ENCODE measurements at places on chromosomes 12 and 14.

GRCh38 chr14:73722581-73722980 is 8.4 kb upstream of the PNMA1 start:
- DNase-seq = no peak

DNA sequence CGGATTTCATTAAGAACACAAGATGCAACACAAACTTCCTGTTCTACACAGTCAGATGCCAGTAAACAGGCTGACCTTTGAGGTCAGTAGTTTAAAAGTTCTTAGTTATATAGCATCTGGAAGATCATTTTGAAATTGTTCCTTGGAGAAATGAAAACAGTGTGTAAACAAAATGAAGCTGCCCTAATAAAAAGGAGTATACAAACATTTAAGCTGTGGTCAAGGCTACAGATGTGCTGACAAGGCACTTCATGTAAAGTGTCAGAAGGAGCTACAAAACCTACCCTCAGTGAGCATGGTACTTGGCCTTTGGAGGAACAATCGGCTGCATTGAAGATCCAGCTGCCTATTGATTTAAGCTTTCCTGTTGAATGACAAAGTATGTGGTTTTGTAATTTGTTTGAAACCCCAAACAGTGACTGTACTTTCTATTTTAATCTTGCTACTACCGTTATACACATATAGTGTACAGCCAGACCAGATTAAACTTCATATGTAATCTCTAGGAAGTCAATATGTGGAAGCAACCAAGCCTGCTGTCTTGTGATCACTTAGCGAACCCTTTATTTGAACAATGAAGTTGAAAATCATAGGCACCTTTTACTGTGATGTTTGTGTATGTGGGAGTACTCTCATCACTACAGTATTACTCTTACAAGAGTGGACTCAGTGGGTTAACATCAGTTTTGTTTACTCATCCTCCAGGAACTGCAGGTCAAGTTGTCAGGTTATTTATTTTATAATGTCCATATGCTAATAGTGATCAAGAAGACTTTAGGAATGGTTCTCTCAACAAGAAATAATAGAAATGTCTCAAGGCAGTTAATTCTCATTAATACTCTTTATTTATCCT is 13.5 kb downstream of the PTGER2 start:
- no peak for DNase-seq

GRCh38 chr14:41699486-41699885 is 92.8 kb downstream of the LRFN5 start:
- DNase-seq = no peak

- peak; percentile 38 for DNase-seq
These were observed 10.9 kb downstream of the RAP1B start for GRCh38 chr12:68621472-68622081.

GRCh38 chr14:61730756-61731373 is 31.4 kb upstream of the SNAPC1 start:
- no peak for DNase-seq

- DNase-seq = no peak
These were observed 50.8 kb downstream of the ARL6IP4 start for GRCh38 chr12:123031171-123031845.

DNA sequence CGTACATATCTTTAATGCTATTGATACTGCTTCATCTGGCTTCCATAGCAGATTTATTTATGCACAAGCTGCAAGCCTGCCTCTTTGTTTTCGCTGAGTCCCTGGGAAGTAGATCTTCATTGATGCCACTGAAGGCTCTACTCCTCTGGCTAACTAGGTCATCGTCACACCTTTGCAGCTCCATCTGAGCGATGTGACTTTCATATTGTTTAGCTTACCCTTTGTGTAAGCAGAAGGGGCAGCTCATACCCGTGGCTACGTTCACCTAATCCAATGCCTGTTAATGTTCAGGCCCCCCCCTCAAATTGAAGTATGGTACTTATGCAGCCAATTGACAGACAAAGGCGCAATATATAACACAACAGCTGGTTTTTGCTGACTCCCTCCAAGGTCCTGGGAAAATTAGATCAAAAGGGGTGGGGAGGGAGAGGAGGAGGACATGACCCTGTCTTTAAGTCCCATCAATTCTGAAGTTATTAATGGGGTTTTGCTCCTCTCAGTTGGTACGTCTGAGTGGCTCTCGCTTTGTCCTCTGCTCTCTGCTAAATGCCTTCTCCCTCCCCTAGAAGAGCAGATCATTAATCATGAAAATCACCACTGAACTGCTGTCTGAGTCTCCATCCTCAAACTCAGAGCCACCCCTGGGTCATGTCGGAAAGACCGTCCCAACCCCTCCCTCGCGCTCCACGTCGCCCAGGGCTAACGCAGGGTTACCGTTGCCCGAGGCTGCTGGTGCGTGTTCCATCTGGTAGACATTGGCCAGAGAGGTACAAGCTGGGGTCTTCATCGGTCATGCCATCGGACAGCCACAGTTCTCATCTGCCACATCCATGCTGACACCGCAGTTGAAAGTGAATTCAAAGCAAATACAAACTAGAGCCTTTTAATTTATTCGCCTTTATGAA is 128.8 kb downstream of the ADGRD1 start:
- no peak for DNase-seq

GRCh38 chr14:103806805-103807204 is 40.6 kb downstream of the PPP1R13B start:
- DNase-seq = no peak

- DNase-seq = no peak
These were observed 105.4 kb upstream of the BCL2L14 start for GRCh38 chr12:11965258-11965910.

- DNase-seq = peak; percentile 47
These were observed 85.8 kb upstream of the DYRK2 start for GRCh38 chr12:67562513-67563287.

DNA sequence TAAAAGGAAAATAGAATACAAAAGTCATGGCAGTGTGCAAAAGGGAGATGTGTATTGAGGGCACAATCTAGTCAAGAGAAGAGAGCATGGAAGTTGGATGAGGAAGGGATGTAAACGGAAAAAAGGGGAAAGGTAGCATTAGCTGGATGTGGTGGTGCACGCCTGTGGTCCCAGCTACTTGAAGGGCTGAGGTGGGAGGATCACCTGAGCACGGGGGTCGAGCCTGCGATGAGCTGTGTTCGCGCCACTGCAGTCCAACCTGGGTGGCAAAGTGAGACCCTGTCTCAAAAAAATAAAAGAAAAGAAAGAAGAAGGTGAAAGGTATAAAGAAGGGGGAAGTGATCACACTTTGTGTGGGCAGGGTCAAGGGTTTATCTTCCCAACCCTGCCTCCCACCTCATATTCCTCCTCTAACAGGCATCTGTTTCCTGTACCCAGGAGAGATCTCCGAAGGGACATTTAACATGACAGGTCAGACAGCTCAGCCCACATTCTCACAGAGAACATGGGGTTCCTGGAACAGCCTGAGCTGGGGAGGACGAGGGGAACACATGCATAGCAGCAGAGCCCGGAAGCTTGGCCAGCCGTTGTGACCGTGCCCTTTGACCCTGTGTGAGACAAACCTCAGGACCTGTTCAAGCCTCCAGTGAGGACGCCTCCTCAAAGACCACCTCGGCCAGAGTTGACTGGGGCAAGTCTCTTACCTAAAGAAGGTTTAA is 8.9 kb downstream of the RNASE11 start:
- no peak for DNase-seq

DNA sequence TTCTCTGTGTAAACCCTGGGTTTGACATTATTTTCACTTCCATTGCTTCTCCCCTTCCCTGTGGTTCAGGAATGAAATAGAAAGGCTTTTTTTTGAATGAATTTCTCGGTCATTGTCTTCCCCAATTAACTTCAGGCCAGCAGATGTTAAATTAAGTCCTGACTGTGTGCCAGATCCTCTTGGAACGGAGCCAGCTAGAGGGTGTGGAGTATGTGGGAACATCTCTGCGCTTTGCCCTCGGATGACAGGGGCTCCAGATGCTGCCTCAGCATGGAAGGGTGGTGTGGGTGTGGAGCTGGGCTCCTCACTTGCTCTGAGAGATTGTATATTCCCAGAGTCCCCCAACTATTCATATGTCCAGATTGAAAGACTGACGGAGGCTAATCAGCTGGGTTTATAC is 13.1 kb downstream of the KRT85 start:
- no peak for DNase-seq

DNA sequence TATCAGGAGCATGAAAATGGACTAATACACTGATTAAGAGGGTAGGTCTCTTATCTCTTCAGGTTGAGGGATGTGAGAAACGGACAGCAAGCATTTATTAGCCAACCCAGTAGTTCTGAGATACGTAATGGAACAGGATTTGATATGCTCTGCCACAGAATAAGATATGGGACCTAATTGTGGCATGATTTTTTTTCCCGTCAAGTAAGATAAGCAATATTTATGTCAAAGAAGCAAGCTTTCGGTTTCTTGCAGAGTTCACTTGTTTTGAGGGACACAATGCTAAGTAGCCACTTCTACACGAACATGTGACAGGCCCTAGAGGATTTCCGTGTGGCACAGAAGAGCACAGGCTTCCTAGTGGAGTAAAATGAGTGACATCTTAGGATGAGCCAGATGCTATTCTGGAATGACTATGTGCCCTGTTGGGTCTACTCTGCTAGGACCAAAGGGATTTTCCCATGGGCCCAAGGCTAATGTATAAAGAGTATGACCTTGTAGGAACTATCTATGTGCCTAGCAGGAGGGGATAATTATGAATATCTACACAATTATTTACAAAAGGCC is 57.9 kb downstream of the SLC38A1 start:
- DNase-seq = no peak

DNA sequence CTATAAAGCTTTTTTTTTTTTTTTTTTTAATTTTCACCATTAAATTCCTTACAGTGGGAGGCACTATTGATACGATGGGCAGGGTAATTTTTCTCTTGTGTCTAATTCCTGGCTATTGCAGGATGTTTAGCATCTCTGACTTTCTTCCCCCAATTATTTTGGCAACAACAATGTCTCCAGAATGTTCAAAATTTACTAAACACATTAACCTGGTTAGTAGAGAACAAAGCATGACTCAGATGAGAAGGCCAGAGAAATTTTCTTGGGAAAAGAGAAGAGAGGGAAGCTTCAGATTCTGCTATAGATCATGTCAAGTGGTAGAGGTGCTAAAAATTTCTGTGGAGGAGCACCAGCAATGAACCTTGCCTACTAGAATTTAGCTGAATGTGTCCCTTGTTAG is 171.5 kb upstream of the PRICKLE1 start:
- peak; percentile 69 for DNase-seq

DNA sequence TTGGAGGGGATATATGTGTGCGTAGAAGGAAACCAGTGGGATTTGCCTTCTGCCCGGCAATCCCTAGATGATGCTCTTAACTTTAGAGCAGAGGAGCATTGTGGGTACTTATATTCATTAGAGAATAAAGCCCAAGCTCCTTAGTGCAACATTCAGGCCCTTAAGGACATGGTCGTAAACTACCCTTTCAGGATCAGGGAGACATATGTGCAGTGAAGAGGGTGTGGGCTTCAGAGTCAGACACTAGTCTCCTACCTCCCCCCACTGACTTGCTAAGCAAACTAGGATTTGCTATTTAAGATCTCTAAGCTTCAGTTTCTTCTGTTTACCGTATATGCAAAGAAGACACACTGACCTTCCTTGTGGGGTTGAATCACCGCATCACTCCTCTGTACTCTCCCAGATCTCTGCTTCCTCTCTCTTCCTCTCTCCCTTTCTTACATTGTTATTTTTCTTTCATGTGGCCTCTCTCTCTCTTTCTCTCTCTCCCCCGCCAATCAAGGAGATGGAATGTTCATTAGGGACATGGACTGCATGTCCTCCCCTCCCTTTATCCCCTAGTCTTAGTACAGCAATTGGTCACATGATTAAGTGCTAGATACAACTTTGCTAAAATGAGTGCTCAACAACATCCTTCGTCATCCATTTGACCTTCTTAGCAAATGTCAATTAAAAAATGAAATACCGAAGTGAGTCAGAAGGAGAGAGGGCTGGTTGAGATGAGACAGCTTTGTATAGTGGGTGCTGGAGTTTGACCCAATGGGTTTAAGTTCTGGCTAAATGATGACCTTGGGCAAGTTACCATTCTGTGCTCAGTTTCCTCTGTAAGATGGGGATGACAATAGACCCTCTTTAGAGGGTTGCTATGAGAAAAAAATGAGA is 91.7 kb downstream of the TMX1 start:
- no peak for DNase-seq

GRCh38 chr12:53624956-53625355 is 1.2 kb downstream of the ATF7 start:
- DNase-seq = no peak

DNA sequence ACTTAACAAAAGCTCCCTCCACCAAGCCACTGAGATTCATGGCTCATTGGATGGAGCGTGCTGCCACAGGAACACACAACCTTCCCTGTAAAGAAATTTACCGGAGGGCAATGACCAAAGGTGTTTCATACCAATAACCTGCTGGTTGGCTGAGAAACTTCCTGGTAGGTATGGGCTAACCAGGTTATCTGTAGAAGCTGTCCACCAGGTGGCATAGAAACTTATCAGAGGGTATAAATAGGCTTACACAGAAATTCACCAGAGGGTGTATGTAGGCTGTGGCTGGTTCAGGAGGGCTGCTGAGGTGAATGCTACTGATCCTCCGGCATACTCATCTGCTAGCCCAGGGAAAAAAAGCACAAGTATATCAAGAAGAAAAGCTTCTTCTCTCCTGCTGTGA is 27.1 kb upstream of the MTERF2 start:
- DNase-seq = peak; percentile 52

- peak; percentile 21 for DNase-seq
These were observed 44.6 kb downstream of the SFSWAP start for GRCh38 chr12:131755305-131756113.

GRCh38 chr12:105420659-105421240 is 90.3 kb downstream of the C12orf75 start:
- peak; percentile 65 for DNase-seq

DNA sequence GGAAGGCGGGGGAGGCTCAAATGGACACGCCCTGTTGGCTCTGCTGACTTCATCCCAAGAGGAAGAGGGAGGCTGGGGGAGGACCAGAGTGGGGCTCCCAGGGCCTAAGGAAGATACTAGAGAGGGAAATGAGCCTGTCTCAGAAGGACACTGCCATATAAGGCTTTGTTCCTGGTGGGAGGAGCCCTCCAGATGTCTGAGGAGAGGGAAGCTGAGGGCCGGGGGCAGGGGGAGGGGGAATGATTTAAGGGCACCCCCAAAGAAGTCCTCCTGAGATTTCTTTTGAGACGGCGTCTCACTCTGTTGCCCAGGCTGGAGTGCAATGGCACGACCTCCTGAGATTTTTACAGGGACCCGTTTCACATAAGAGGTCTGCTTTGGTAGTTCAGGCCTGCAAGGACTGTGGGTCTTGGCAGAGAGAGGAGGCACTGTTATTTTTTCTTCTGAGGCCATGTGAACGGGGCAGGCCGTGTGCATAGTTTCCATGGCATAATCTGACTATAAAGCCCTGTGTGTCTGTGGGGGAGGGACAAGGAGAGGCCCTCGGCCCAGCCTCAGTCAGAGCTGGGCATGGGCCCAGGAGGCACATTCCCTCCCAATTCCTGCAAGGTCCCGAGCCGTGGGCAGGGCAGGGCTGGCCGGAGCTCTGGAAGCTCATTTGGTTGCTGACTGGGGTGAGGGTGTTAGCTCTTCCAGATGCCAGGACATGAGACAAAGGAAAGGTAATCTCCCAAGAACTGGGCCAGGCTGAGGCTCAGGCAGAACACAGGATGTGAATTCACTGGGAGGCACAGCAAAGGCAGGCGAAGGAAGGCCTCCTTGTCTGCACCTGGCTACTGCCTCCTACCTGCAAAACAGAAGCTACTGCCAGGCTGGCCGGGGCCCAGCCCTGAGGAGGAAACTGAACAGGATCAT is 22.2 kb upstream of the PLEKHG3 start:
- peak; percentile 79 for DNase-seq

GRCh38 chr12:6378709-6379472 is 3.5 kb upstream of the SCNN1A start:
- DNase-seq = no peak
